ENCODE measurements at places on chromosomes 7 and 10. TPM values are rescaled to one million over a fixed set of nuclear protein-coding genes. Genes with fewer than 3 reads are reported as not detected.

Gene ADARB2
- 24.7 TPM for polyA plus RNA-seq

Gene UNC5B
- 4.8 TPM for polyA plus RNA-seq

Gene ZC3HAV1L
- polyA plus RNA-seq, result 0.87 TPM

Gene NYAP1
- 3.7 TPM for polyA plus RNA-seq

Gene ASB10
- polyA plus RNA-seq, result not detected

Gene ANXA8
- 0.33 TPM for polyA plus RNA-seq

Gene TRPV5
- polyA plus RNA-seq, result not detected

Gene CHST3
- polyA plus RNA-seq, result 3.6 TPM

Gene MORN4
- polyA plus RNA-seq, result 8.9 TPM

Gene MDFIC
- polyA plus RNA-seq, result 5.2 TPM

Gene PHYHIPL
- 1.9 TPM for polyA plus RNA-seq

Gene AKR1C8
- polyA plus RNA-seq, result not detected

Gene HOXA11
- not detected for polyA plus RNA-seq

Gene ERV3-1
- 3.4 TPM for polyA plus RNA-seq

Gene CYP2C18
- 0.26 TPM for polyA plus RNA-seq
